ENCODE measurements at places on chromosomes 12 and 14.
A peak's percentile ranks its signal among the peaks of the same experiment; 100 is the strongest.

DNA sequence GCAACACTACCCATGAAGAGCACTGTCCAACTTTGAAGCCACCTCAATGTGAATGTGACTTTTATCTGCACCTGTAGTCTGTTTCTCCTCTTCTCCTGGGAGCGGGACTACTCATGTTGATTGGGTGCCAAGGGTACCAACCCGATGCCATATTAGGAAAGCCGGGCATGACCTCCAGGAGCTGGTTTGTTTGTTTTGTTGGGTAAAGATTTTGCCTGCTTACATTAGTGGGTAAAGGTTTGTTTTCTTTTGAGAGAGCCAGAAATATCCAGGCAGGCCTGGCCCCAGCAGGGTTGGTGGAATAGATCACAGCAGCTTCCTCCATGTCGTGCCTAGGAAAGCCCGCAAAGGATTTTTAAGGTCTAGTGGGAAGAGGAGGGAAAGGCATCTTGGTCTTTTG lies 19.7 kb upstream of the ITPK1 start:
- DNase-seq: peak; percentile 88

- DNase-seq: no peak
Measured at GRCh38 chr12:57477710-57478681, 1.7 kb downstream of the ARHGAP9 start.

DNA sequence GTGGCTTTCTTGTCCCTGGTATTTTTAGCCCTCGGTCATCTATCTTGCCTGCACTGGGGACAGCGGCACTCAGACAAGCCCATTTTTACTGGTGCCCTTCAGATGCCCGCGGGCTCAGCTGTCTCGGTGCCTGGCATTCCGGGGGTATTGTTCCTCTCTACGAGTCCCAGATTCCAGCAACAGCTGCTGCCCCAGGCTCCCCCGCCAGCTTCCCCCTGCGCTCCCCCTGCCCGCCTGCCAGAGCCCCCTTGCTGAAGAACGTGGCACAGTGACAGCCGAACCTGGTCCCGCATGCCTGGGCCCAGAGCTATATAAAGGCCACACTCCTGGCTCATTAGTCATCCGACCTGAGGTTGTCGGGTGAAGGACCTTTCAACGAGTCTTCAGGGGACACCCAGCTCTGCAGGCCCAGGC lies 10.9 kb upstream of the MYL2 start:
- DNase-seq: no peak

- DNase-seq: no peak
Measured at GRCh38 chr14:28303248-28303647, 463.3 kb upstream of the FOXG1 start.

GRCh38 chr12:8953773-8954402 lies 4.4 kb upstream of the M6PR start:
- no peak for DNase-seq

GRCh38 chr12:14654416-14654815 lies 42.0 kb downstream of the GUCY2C start:
- no peak for DNase-seq

DNA sequence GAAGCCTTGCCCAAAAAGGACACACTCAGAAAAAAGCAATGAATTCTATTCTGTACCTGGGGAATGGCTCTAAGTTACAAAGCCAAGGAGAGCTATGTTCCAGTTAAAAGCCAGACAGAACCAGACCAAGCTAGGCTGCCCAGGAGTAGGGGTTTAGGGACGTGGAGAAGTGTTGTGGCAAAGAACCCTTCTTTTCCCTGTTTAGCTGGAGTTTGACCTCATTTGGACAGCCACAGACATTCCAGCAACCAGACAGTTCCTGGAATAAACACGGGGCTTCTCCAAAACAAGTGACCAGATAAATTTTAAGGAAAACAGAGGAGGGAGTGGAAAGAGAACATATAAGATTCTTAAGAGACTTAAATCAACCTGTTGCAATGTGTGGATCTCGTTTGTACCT lies 62.3 kb downstream of the GCH1 start:
- no peak for DNase-seq

DNA sequence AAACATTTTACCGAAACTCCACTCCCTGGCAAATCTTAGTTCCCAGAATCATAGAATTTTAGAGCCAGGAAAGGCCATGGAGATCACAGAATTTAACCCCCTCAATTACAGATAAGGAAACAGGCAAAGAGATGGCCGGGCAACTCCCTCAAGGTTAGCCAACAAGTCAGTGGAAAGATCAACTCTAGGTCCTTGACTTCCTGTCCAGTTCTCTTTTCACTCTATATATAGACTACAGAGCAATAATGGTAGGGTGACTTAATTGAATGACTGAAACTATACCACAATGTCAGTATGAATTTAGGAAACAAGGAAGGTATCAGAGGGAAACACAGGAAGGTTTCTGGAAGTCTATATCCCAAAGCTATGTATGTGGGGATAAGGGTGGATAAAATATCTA lies 11.6 kb downstream of the OXA1L start:
- DNase-seq: no peak
